ENCODE measurements at places on chromosomes 12 and 14.

GRCh38 chr14:91889477-91890211 is 22.3 kb upstream of the TC2N start:
- DNase-seq = no peak

DNA sequence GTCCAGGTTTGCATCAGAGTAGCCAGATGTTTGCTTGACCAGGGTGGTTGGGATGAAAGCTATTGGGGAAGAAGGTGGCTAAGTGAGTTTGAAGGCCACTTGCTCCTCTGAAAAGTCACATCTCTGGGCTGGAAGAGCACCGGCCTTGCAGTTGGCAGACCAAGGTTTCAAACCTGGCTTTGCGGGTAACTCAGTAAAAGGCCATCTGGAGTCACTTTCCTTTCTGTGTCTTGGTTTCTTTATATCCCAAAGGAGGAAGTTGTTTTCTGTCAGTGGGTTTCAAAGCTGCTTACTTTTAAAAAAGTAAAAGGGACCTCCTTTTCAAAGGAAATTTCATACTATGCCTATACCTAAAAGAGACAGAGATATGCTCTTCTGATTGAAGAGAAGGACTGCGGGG is 26.2 kb upstream of the CMA1 start:
- DNase-seq = no peak

- DNase-seq = no peak
Observed at GRCh38 chr14:66483322-66483721, 2.8 kb upstream of the CCDC196 start.

DNA sequence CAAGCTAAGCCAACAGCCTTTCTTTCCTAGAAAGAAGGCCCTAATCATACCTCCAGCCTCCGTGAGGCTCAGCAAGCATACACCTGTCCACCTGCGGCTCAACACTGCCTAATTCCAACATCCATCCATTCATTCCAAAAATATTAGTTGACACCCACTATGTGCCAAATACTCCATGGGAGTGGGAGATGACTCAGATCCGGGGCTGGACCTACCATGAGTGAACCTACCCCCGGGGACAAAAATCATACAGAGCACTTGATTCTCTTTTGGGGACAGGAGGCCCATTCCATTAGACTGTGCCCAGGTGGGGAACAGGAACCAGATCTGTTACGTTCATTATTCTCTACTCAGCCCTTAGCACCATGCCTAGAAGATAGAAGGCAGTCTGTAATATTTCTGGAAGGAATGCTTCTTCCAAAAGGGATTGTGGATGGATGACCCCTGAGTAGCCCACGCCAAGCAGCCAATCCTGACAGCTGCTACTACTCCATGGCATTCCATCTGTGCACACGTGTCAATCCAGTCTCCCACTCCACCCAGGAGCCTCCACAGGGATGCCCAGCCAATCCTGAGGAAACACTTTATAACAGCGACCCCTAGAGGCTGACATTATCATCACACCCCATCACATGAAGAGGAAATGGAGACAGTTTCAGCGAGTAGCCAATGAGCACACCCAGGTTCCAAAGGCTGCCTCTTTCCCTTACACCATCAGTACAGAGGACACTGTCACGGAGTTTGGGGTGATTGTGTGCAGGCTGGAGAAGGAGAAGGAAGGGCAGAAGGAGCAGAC is 170.7 kb downstream of the ESRRB start:
- no peak for DNase-seq

GRCh38 chr12:11787933-11788849 is 138.7 kb downstream of the ETV6 start:
- no peak for DNase-seq

DNA sequence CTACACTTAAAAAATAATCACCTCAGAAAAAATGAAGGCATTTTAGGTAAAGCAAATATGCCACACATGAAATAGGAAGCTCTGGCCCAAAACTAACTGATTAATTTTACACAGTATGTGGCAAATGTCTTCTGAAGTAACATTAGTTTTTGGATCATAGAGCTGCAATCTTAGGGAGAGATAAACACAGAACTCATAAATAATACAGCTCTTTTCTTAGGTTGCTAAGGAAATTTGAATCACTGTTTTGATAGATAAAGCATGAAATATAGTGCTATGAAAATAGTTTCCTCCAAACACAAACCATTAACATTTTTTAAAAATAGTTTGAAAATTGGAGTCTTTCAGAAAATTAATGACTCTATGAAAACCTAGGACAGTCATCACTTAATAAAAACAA is 15.0 kb downstream of the RASSF9 start:
- DNase-seq = no peak

Data from right forelimb (tissue), 1 donor.